ENCODE measurements at places on chromosomes 7 and 10.

- no peak for DNase-seq
Measured at GRCh38 chr10:129521161-129522025, 54.4 kb downstream of the MGMT start.

DNA sequence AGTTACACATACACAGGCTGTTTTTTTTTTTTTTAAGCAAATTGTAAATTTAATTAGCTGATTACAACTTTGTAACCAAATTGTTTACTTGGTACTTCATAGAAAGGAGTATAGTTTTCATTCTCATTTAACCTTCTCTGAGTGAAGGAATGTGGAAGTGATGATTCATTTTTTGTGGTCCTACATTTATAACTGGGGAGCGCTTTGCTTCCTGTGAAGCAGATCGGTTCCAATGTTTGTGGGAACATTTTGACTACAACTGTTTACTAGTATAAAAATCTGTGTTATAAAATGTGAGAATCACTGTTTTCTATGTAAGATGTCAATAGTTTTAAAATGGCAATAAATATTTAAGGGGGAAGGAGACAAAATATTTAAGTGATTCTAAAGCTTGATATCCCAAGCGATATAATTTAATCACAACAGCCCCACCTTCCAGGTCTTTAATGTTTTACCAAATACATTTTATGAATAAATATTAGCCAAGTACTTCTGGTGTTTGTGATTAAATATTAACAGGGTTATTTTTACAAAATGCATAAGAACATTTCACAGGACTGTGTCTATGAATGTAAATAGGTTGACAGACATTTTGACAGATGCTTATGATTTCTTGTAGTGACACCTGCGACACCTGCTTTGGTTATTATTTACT is 57.1 kb downstream of the NXPH1 start:
- no peak for DNase-seq

- DNase-seq: no peak
Measured at GRCh38 chr7:108419961-108420908, 36.0 kb downstream of the NRCAM start.

DNA sequence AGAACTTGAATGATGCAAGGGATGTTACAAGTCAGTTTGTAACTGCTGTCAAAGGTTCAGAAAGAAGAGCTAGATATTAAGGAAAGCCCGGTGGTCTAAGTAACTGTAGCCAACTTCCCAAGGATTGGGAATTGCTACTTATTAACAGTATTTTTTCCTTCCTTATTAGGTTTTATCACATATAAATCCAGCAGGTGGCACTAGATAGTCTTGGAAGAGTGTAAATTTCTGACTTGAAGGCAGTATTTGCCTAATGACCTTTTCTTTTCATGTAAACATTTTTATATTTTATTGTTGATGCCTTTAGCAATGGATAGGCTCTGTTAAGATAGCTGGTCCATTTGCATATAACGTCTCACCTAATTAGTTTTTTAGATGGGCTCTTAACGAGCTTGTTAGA is 51.2 kb downstream of the ANLN start:
- DNase-seq: no peak

DNA sequence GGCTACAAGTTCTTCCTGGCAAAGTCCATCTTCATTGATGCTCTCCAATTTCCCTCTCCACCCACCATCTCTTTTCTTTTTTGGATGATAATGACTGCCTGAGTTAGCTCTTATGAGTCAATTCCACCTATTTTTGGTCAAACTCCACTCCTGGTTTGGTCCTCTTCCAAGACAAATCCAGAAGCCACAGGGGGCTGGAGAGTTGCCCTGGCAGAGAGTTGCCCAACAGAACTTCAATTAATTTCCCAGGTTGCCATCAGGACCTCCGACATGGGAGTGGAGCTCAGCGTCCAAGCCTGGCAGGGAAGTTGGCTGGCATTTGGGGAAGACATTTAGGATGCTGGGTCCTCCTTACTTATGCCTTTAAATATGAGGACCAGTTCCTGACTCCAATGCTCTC is 29.2 kb upstream of the KCNMA1 start:
- no peak for DNase-seq

Measured in T-helper 1 cell (primary cell).